ENCODE measurements at places on chromosomes 4 and X.

DNA sequence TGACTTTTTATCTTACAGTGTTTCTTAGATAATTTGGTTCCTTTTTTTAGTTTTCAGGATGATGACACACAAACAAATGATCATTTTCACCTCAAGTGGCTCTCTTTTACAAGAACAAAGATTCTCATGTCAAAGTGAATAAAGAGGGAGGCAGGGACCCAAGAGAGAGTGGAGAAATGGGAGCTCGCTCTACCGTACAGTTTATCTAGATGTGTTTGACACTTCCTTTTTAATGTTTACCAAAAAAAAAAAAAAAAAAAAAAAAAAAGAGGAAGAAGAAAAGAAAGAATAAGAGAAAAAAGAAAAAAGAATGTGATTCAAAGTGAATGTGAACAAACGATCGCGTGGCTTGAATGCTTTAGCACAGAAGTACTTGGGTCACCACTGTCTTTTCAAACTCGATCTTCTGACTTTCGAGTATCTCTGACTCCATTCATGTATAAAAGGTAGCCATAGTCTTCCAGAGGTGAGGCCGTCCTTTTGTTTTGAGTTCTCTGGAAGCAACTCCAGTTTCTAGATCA lies 75.6 kb upstream of the GRXCR1 start:
- no peak for DNase-seq

- no peak for DNase-seq
These were observed 252.3 kb upstream of the ZIC3 start for GRCh38 chrX:137313627-137314026.

- no peak for DNase-seq
These were observed 56.2 kb downstream of the UGT2B10 start for GRCh38 chr4:68871809-68872642.

DNA sequence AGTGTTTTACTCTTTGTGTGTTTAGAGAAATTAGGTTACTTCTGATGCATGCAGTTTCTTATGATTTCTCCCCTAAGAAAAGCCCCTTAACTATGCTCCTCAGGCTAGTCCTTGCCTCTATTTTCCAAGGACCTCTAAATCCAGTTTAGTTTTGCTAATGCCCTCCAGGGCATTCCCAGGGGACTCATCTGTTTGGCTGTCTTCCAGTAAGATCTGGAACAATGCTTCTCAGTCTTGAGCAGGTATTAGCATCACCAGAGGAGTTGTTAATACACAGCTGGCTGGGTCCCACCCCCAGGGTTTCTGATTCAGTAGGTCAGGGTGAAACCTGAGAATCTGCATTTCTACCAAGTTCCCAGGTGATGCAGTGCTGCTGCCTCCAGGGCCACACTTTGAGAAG lies 56.9 kb downstream of the OTC start:
- peak; percentile 64 for DNase-seq

DNA sequence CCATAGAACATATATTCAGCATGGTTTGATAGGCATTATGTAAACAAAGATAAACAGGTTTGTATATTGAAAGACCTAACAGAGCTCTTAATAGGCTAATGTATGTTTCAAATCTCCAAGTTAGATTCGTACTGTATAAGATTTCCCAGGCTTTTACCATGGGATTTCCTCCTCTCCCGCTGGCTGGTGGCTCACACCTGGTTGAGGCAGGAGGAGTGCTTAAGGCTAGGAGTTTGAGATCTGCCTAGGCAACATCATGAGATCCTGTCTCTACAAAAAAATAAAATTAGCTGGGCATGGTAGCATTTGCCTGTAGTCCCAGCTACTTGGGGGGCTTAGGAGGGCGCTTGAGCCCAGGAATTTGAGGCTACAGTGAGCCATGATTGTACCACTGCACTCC lies 5.4 kb downstream of the CPE start:
- no peak for DNase-seq
